ENCODE measurements at places on chromosomes 2 and 18.

DNA sequence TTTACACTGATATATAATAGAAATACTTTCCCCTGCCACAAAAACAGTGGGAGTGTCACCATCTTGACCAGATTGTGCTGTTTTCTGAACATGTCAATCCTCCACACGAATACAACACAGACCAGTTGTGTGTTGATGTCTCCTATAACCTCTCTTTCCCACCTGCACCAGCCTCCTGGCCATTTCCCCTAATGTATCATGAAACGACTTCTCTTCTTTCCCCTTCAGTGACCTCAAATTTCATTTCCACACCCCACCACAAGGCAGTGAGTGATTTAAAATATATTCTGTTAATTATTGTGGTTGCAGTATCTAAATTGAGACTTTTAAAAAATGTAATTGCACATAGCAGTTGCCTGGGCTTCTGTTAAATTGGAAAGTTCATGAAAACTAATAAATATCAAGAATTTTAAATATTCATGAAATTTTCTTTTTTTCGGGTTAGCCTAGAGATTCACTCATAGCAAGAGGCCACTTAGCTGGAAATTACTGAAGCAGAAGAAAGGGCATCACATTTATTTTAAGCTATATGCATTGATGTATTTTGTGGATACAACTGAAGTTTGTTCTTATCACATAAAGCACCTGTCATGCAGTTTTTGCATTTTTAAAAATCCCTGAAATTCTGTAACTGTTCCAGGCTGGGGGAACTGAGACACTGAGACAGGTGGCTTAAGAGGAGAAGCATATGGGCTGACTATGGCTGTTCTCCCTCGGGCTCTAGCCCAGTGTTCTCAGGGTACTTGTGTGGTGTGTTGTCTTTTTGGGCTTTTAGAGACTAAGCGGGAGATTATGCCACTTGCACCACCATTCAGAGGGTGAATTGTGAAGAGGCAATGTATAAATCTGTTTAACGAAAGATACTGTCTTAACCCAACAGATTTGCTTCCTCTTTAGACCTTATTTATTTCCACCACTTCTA is 15.9 kb downstream of the FAM171B start:
- DNase-seq: no peak

DNA sequence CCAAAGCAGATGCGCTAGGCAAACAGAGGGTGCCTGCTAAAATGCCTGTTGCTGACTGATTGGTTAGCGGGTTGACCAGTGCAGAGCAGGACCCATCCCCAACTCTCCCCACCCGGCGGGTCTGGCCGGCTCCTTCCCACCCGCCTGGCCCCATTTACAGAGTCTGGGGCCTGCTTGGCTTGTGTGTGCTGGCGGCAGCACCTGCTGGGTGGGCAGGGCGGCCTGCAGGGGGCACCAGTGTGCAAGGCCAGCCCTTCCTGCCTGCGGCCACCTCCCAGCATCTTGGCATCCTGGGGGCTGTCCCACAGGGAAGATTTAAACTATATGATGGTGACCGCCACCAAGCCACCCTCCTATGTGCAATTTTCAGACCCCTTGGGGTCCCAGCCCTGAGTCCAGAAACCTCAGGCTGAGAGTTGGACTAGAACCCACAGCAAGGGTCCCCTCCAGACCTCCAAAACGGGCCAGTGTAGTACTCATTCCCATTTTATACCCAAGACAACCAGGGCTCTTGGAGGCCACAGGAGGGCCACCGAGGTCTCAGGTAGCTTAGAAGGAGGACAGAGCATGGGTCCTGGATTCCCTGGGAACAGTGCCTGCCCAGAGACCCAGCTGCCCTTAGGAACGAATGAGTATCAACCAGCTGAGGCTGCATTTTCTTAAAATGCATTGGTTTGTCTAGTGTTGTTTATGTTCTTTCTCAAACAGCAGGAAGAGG is 173.6 kb downstream of the SMAD7 start:
- peak; percentile 22 for DNase-seq

DNA sequence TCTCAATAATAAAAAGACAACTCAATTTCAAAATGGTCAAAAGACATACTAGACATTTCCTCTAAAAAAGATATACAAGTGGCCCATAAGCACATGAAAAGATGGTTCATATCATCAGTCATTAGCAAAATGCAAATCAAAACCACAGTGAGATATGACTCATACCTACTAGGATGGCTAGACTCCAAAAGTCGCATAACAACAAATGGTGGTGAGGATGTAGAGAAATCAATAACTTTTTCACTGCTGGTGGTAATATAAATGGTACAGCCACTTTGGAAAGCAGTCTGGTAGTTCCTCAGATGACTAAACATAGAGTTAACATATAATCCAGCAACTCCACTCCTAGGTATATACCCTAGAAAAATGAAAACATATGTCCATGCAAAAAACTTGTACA is 242.3 kb upstream of the NOL4 start:
- DNase-seq: no peak

- no peak for DNase-seq
These were observed 115.2 kb downstream of the OSBPL6 start for GRCh38 chr2:178309541-178309940.

DNA sequence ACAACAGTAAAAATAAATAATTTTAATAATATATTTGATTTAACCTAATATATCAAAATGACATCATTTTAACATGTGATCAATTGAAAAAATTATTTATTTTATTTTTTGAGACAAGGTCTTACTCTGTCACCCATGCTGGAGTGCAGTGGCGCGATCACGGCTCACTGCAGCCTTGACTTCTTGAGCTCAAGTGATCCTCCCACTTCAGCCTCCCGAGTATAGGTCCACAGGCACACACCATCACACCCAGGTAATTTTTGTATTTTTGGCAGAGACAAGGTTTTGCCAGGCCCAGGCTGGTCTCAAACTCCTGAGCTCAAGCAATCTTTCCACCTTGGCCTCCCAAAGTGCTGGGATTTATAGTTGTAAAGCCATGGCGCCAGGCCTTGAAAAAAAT is 126.7 kb upstream of the COPS8 start:
- no peak for DNase-seq

GRCh38 chr2:212914392-212914791 is 237.0 kb downstream of the IKZF2 start:
- DNase-seq: no peak

DNA sequence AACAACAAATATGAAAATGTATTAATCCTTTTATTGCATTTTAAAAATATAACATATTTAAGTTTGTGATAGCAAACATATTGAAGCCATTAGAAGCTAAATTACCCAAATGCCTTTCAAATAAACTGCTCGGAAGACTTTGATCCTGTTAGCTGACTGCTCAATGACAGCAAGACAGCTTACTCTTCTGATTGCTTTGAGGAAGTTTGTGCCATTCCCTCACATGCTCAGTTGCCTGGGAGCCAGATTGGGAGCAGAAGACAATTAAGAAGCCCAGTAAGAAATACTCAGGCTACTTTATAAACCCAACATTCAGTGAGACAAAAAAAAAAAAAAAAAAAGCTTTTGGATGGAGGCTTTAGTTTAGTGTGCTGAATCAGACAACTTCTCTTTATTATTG is 407.1 kb upstream of the SOX11 start:
- no peak for DNase-seq

DNA sequence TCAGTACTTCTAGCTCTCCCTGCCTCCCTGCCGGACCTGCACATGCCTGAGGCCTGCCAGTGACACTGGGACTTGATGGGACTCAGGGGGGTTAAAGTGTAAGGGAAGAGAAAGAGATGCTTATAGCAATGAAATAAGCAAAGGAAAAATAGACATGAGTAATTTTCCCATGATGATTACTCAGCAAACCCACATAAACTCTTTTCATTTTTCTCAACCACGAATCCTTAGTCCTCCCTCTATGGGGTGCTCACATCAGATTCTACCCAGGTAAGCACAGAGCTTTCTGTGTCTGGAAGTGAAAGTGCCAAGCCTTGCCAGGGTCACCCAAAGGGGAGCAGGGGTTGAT is 44.8 kb upstream of the ANKRD62 start:
- peak; percentile 64 for DNase-seq

DNA sequence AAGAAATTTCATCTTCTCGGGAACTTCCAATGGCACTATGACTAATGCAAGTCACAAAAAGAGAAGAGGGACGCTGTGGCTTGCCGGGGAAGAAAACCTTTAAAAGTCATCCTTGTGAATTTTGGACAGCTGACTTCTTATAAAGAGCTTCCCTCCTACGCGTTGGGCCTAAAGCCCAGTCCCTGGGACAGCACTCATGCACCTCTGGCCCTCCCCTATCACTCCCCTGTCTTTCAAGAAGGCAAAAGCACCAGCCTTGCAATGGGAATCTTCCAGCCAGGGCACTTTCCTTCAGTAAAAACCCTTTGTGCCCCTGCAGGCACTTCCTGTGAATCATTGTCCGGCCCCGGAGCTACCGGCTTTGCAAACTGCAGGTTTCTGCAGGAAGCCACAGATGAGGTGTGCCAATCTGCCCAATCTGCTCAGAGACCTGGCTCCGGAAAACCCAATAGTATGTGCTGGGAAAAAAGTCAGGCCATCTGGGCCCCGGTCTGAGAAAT is 7.1 kb downstream of the MREG start:
- peak; percentile 11 for DNase-seq

DNA sequence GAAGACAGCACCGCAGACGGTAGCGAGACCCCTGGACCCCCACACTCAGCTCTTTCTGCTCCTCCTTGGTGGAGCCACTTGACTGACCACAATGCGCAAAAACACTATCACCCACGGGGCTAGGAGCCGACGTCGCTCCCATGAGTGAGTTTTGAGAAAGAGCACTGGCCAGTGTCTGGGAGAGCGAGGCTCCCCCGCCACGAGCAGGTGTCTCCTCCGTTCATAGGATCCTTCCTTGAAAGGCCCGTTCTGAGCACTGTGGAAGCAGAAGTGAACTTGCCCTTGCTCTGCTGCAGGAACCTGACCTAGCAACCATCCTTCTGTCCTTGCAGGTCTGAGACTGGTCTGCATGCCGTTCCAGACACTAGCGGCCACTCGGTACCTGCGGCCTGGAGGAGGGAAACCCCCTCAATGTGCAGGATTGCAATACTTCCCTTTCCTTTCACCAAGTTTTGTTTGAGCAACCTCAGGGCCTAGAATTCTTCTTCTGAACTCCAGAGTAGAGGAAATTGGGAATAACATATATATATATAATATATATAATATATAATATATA is 12.9 kb upstream of the ZNF516 start:
- DNase-seq: no peak

GRCh38 chr2:47653902-47654789 is 128.8 kb upstream of the MSH6 start:
- no peak for DNase-seq

DNA sequence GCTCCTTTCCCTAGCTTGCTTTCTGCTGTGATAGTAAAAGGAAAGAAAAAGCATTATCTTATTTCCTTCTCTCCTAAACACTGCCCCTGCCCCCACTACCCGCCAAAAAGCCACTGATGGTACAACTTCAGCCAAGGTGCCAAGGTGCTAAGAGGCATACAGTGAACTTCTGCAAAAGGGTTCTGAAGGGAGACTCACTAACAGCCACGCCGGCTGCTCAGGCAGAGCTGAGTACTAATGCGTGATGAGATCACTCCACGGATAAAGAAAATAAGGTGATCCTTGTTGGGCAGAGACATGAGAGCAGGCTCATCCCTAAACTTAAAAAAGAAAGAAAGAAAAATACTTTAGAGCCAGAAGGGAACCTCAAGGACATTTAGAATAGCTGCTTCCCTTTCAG is 60.5 kb upstream of the PXDN start:
- no peak for DNase-seq

- peak; percentile 22 for DNase-seq
These were observed 96.3 kb downstream of the FAM210A start for GRCh38 chr18:13629841-13630715.

DNA sequence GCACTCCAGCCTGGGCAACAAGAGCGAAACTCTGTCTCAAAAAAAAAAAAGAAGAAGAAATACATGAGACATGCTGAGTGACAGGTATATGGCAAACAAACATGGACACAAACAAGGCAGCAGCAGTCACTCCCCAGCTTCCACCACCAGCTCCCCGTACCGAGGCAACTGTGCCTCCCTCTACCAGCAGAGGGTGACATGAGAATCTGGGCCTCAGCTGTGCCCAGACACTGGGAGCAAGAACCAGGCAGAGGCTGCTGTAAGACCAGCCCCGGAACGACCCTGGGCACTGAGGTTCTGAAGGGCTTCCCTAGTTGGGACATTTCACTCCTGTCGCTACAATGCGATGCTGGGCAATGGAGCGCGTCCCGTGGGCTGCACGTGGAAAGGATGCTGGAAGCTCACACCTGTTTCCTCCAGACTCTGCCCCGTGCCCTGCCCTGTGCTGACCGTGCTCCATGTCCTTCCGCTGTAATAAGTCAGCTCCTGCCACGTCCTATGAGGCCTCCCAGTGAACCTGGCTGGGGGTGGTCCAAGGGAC is 37.1 kb downstream of the BOK start:
- no peak for DNase-seq

DNA sequence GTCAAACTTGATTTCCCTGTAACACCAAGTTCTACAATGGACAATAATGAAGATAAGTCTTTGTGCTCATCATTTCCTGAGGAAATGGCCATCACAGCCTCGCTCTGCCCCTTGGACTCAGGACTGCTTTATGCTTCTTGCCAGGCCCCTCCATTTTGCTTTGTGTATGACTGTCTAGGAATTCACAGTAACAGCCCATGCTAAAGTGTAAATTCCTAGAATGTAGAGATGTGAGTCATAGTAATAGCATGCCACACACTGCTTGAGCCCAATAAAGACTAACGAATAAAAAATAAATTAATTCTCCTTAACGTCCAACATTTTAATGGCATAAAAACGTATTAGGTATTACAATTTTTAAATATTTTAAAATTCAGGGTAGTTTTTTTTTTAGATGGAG is 226.5 kb downstream of the PID1 start:
- no peak for DNase-seq

GRCh38 chr2:197229509-197230443 is 80.8 kb downstream of the ANKRD44 start:
- no peak for DNase-seq

GRCh38 chr2:105875241-105875640 is 130.5 kb downstream of the NCK2 start:
- DNase-seq: no peak

DNA sequence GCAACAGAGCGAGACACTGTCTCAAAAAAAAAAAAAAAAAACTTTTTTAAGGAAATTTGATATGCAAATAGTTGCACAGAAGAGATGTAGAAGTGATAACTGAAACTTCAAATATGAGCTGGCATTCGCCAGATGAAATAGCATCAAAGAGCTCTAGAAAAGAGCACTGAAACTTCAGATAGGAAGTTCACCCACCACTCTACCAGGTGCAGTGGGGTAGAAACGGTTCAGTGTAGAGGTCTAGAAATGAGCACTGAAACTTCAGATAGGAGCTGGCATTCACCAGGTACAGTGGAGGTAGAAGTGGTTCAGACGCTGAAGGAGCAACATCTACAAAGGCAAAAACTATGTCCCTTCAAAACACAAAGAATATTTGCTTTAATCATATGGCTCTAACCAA is 9.0 kb upstream of the ONECUT2 start:
- no peak for DNase-seq

Measured in RCC 7860 (cell line).